ENCODE measurements at places on chromosomes 1 and 21.
A peak's percentile ranks its signal among the peaks of the same experiment; 100 is the strongest.

GRCh38 chr1:90381598-90381997 is 335.5 kb downstream of the BARHL2 start:
- DNase-seq: no peak

- no peak for DNase-seq
Measured at GRCh38 chr1:31871703-31872102, 55.9 kb upstream of the SPOCD1 start.

DNA sequence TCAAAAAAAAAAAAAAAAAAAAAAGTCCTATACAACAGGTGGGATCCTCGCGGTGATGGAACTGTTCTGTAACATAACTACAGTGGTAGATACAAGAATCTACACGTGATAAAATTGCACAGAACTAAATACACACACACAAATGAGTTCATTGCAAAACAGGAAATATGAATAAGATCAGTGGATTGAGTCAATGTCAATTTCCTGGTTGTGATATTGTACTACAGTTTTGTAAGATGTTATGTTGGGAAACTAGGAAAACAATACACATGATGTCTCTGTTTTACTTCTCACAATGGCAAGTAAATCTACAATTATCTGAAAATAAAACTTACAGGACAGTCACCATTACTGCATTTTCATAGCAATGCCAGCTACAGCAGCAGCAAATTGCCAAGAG is 59.8 kb downstream of the ITGB3BP start:
- DNase-seq: no peak

DNA sequence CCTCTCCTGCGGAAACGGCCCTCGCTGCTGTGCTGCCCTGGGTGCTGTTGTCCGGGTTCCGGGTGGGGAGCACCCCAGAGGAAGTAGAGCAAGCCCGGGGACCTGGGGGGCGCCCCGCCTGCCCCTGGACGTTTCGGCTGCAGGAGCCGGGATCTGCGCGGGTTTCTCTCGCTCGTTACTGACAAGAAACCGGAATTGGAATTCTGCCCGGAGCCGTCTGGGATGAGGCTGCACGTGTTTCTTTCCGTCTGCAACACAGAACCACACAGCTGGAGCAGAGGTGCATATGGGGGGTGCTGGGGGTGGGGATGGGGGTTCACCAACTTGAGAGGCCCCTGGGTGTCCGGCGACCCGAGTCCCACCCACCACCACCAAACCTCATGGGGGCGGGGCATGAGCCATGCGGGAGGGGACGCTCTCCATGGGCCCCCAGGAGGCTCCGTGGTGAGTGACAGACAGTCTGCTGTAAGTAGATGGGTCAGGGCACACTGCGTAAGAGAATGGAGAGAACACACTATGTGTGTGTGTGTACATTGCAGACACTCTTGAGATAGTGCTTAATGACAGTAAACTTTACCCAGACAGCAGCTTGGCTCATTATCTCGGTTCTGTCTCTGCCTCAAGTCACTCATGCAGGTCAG is 261.4 kb upstream of the C1orf174 start:
- DNase-seq: no peak

- no peak for DNase-seq
Measured at GRCh38 chr1:244768186-244768585, 67.3 kb upstream of the COX20 start.

- no peak for DNase-seq
Measured at GRCh38 chr21:37805266-37805665, 111.0 kb downstream of the KCNJ6 start.

DNA sequence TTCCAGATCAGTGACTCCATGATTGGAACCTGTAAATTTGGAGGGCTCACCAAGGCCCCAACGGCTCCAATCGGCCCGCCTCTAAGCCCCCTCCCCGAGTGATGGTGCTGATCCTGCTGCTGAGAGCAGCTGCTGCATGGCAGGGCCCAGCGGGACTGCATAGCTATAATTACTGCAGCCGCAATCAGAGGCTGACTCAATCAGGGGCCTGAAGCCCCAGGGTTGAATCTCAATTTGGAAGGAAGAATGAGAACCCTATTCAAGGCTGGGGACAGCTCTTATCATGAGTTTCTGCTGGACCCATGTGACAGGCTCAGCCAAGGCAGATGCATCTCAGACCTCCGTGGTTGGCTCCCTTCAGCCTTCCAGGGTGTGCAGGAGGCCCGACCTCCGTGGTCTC is 42.8 kb upstream of the MAGOH start:
- peak; percentile 67 for DNase-seq

- DNase-seq: no peak
Measured at GRCh38 chr21:28790335-28790734, 202.3 kb downstream of the LTN1 start.

Data from SK-MEL-5 (cell line).